Cortex of kidney (tissue), 1 donor: ENCODE measurements at places on chromosomes 7 and 10.

DNA sequence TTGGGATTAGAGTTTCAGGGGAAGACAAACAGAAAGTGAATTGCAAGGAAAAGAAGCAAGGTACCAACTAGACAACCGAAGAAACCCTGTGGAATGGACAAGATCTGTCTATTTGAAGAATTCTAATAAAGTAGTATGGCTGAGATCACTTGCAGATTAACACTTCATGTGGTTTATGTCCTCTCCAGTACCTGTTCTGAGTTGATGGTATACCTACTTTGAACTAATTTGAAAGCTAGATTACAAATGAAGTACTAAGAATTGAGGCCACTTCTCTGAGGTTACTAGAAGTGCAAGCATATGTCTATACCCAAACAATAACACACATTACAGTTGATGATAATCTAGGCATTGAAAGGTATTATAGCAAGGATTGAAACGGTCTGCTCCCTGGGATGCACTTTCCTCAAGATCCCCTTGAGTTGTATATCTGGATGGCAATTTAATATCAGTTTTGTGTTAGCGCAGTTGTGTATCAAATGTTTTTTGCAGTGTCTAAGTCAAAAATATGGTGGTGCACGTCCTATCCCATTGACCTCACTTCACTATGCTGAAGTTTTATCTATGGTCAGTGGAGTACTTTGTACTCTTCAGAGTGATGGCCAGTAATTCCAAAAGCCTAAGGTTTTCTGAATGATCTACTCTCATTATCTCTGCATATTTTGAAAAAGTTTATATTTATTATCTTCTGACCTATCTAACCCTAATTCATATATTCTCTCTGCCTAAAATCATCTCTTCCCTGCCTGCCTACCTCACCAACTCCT lies 25.9 kb downstream of the ZNF277 start:
- DNase-seq = no peak

- DNase-seq = no peak
These were observed 86.1 kb downstream of the VOPP1 start for GRCh38 chr7:55486192-55486590.

- DNase-seq = no peak
These were observed 237.1 kb downstream of the PRPF18 start for GRCh38 chr10:13823709-13824405.

- no peak for DNase-seq
These were observed 613.2 kb downstream of the SDK1 start for GRCh38 chr7:3914051-3914775.

DNA sequence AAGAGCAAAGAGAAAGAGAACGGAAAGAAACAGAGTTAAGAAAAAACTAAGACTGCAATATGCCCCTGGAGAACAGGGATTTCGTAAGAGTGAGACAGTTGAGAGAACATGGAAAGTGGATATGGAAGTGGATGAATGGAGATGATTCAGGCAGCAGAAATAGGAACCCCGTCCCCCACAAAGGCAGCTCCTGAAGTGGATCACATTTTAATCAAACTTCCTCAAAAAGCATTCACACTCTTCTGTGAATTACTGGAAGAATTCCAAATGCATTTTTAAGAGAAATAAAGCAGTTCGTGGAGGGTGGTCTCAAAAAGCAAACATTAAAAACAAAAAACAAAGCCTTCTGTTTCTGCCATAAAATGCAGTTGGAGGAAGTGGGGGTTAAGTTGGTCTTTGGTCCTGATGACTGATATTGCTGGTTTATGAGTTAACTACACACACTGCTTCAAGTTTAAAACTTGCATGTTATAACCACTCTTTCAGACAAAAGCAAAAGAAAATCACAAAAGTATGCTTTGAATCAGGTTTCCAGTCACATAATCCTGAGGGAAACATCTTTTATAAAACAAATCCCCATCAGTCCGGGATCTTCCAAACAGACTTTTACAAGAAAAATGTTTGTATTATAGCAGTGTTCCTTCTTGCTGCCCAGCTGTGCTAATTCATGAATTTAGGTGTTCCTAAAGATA lies 214.3 kb downstream of the FANK1 start:
- no peak for DNase-seq

- no peak for DNase-seq
These were observed 920.1 kb upstream of the AUTS2 start for GRCh38 chr7:68678196-68678595.

DNA sequence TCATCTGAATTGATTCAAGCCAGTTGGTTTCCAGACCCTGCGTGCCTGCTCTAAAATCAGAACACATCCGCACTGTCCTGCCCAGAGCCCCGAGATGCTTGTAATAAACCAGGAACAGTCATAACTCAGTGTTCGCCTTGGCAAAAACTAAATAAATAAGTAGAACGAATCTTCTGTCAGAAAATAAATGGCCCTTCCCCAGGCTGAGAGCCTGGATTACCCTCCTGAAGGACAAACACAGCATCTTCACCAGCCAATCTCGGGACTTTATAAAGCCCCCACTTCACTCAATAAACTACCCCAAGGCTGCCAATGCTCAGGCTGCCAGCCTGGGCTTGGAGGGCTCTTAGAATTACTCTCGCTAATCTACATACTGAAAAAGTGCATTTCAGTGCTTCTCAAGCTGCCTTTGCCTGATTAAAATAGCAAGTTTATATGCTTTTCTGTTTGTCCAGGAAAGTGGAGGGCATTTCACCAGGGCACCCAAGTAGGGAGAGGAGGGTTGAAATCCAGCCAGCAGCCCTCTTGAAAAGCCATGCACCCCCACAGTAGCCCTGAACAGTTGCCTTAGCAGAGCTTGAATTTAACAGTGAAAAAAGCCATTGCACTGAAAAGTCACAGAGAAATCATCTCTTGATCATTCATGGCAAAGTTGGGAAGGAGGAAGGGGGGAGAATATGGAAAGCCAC lies 136.6 kb downstream of the CALN1 start:
- DNase-seq = no peak

DNA sequence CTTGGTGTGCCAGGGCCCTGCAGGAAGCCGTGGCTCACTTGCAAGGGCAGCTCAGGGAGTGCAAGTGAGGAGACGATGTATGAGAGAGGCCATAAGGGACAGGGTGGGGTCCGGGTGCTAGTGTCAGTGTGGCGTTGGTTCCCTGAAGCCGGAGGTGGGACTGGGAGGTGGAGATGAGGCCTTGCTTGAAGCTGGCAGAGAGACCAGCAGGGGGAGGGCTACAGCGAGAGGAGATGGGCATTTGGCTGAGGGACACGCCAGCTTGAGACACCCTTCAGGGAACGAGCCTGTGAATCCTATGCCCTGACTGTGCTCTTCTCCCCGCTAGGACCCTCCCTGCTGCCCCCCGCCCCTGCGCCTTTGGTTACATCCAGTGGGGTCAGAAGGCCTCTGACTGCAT lies 529.1 kb downstream of the TCERG1L start:
- no peak for DNase-seq

- no peak for DNase-seq
These were observed 56.3 kb downstream of the MTERF1 start for GRCh38 chr7:91824201-91824600.

DNA sequence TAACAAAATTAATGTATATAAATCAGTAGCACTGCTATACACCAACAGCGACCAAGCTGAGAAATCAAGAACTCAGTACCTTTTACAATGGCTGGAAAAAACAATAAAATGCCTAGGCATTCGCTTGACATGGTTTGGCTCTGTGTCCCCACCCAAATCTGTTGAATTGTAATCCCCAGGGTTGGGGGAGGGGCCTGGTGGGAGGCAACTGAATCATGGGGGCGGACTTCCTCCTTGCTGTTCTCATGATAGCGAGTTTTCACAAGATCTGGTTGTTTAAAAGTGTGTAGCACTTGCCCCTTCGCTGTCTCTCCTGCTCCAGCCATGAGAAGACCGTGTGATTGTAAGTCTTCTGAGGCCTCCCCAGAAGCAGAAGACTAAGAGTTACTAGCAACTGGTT lies 8.6 kb downstream of the ZNF786 start:
- DNase-seq = no peak

DNA sequence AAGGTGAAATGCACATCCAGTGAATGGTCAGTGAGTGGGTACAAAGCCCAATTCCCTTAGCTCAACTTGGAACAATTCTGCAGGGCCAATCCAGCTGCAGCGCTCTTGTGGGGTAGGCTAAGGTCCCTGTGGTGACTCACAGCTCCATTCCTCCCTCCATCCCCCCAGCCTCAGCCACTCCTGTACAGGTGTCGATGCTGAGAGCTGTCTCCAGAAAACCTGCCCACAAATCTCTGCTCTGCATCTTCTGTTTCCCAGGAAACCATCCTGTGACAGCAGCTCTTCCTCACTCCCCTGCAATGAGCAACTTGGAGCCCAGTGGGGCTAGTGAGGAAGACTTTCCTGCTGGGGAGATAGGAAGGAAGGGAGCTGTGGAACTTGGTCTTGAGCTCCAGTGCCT lies 244.7 kb upstream of the GPR26 start:
- DNase-seq = no peak

DNA sequence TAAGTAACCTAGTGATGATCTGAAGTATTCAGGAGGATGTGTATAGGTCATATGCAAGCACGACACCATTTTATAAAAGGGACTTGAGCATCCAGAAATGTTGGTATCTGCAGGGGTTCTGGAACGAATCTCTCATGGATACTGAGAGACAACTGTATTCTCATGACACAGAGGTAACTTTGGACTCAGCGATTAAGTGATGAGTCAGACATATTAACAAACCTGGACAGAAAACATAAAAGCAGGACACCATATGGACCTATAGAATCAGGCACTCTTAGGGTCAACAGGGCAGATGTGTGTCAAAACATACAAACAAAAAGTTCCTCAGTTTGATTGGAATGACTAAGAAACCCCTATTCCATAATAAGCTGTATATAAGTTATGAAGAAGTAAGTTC lies 248.1 kb downstream of the ANKRD7 start:
- no peak for DNase-seq

DNA sequence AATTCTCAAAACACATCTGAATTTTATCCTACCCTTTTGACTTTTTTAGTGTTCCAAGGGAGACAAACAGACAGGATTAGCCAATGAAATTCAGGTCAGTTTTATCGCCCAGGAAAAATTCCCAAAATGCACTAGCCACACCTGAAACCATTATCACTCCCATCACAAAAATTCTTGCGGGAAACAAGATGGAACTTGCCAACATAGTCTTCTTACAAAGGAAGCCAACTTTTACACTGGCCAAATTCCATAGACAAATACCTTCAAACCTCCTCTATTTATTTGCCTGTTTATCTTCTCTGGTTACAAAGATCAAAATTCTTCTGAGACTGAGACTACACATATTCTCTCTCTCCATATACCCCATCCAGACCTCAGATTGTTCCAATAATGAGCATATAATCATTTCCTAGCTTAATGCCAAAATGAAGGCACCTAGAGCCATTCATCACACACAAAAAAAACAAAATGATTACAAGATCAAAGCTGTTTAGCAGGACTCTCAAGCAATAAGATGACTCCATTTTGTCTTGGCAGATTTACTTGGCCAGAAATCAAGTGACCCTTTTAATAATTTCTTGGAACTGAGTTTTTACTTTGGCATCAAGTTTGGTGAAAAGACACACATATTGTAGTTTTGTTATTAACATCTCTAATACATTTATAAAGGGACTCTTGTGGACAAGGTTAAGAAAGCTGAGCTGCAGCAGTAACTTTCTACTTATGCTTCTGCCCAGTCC lies 30.2 kb downstream of the MET start:
- DNase-seq = no peak

DNA sequence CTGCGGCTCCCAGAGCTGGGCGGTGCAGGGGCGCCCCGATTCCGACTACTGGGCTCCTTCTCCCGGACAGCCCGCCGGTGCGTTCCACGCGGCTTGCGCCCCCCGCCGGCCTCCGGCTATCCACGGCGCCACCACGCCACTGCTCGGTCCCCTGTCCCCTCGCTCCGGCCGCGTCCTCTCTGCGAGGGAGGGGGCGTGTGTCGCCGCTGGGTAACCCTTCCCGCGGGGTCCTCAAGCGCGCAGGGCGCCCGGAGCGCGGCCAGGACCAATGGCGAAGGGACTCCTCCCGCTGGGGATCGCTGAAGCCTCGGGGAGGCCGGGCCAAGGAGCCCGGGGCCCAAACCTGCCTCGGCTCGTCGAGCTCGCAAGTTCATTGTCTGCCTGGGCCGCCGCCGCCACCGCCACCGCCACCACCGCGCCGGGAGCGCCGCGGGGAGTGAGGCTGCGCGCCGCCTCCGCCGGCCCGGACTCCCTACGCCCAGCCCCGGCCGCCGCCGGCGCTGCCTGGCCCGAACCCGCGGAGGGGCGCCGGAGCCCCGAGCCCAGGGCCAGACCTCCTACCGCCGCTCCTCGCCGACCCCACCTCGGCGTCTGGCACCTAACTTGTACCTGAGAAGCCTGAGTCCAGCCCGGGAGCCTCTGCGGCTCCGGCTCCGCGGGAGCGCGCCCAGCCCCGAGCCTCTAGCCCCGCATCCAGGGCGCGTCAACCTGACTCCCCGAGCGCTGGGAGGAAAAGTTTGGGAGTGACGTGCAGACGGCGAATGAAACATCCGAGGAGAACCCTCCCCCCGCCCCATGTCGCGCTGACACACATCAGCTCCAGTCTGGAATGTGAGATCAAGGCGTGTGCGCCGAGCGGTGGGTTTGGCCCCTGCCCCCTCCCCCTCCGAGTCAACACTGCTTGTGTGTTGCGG lies at the start of gene CHST15:
Gene CHST15 (minus strand): TSS at position 739 of the 914 bp plus-strand sequence. CDS start 47,386 bp downstream, outside the sequence.
- DNase-seq = no peak

GRCh38 chr10:21265622-21266021 lies 259.9 kb downstream of the SKIDA1 start:
- DNase-seq = no peak

- no peak for DNase-seq
These were observed 37.5 kb upstream of the PIK3CG start for GRCh38 chr7:106827626-106828025.

DNA sequence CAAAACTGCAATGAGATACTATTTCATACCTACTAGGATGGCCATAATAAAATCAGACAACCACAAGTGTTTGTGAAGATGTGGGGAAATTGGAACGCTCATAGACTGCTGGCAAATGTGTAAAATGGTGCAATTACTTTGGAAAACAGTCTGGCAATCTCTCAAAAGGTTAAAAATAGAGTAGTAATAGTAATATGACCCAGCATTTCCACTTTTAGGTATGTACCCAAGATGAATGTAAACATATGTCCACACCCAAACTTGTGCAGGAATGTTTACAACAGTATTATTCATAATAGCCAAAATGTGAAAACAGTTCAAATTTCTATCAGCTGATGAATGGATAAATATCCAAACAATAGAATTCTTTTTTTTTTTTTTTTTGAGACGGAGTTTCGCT lies 731.6 kb upstream of the ANKRD30A start:
- no peak for DNase-seq

GRCh38 chr10:3395458-3395861 lies 222.9 kb upstream of the PITRM1 start:
- no peak for DNase-seq

GRCh38 chr10:287814-288213 lies 152.6 kb downstream of the ZMYND11 start:
- no peak for DNase-seq

GRCh38 chr10:60430017-60430416 lies 40.3 kb upstream of the ANK3 start:
- no peak for DNase-seq

DNA sequence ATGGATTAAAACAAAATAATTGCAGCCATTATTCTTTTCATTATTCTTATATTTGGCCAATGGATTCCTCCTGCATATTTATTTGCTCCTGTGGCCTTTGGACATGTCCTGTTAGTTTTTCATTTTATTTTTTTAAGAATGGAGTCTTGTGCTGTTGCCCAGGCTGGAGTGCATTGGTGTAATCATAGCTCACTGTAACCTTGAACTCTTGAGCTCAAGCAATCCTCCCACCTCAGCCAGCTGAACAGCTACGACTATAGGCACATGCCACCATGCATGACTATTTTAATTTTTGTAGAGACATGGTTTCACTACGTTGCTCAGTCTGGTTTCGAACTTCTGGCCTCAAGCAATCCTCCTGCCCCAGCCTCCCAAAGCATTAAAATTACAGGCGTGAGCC lies 42.7 kb upstream of the SRI start:
- no peak for DNase-seq
